Osteoblast (primary cell): ENCODE measurements at places on chromosomes 2 and 18. TPM values are rescaled to one million over a fixed set of nuclear protein-coding genes. Genes with fewer than 3 reads are reported as not detected.

GRCh38 chr2:5479265-5479928, 212.8 kb upstream of the SOX11 start:
- no peaks in the 10 kb centered on the region for H3K36me3 ChIP-seq
- no peak for DNase-seq
- H3K27me3 ChIP-seq: no peaks in the 10 kb centered on the region
- no peak overlapping the region for H3K4me3 ChIP-seq
- no peak overlapping the region for H3K27ac ChIP-seq

The HNMT gene
- 100 and 115 TPM in 2 replicates for total RNA-seq

The KCNS3 gene
- 1.8 and 2.7 TPM in 2 replicates for total RNA-seq

DNA sequence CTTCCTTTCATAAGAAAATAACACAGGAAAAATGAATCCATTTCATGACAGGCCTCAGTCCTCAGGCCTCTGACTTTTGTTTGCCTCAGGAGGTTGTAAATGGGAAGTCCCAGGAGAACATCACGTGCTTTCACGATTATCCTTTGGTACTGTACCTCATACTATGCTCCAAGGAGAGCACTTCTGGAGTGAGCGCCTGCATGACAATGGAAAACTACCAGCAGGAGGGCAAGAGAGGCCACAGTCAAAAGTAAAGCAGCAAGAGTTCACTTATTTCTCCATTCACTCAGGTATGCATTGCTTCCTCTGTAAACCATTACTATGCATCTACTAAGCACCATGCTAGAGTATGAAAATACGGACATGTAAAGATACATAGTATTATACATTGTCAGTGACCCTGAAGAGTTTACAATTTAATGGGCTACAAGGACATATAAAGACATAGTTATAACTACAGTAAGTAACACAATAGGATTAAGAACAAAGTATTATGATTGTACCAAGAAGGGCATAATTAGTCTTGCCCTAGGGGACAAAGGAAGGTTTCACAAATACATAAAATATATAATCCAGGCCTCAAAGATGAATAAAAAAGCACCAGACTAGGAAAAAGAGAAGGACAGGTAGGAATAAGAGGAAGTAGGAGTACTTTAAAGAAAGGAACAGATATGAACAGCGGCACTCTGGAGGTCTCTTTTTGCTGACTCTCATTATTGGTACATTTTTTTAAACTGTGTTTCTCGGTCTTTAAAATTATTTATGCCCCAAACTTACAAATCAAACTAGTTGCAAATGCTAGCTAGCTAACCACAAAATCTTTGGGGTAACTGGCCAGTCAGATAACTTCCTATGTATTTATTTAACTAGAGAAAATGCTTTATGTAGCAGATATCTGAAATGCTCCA, 806.7 kb downstream of the NRXN1 start:
- no peak overlapping the region for H3K4me3 ChIP-seq
- H3K36me3 ChIP-seq: no peaks in the 10 kb centered on the region
- no peaks in the 10 kb centered on the region for H3K27me3 ChIP-seq
- H3K4me1 ChIP-seq: no peaks in the 10 kb centered on the region
- H3K27ac ChIP-seq: no peak overlapping the region

The ATP6V1C2 gene
- under 0.01 TPM in 2 replicates for total RNA-seq

DNA sequence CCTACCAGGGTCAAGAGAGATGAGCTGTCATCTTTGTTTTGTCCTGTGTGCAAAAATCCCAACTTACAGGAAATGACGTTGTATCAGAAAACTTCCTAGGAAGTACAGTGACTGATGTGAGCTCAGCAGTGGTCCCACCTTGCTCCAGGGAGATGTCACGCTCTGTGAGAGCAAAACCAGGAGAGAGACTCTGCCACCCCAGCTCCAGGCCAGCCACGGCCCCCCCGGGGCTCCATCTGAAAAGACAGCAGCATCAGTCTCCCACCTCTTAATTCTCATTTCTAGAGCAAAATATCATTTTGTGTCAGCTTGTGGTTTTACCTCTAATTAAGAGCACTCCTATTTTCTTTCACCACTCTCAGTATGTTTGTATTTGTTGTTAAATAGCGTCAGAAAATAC, 57.5 kb downstream of the MYL12B start:
- H3K4me1 ChIP-seq: peaks cover 17% of the 10 kb centered on the region
- H3K36me3 ChIP-seq: no peaks in the 10 kb centered on the region
- DNase-seq: no peak
- H3K4me3 ChIP-seq: no peak overlapping the region
- H3K27ac ChIP-seq: no peak overlapping the region
- no peaks in the 10 kb centered on the region for H3K27me3 ChIP-seq
